Psoas muscle (tissue), 8 donors: ENCODE measurements at places on chromosomes 13 and 19. TPM values are rescaled to one million over a fixed set of nuclear protein-coding genes. Genes with fewer than 3 reads are reported as not detected.
A peak's percentile ranks its signal among the peaks of the same experiment; 100 is the strongest.

GRCh38 chr19:31553846-31554215 is 204.6 kb upstream of the TSHZ3 start:
- DNase-seq = no peak

GRCh38 chr19:38846097-38846496 is 3.7 kb downstream of the HNRNPL start:
- DNase-seq = peak; percentile 24

DNA sequence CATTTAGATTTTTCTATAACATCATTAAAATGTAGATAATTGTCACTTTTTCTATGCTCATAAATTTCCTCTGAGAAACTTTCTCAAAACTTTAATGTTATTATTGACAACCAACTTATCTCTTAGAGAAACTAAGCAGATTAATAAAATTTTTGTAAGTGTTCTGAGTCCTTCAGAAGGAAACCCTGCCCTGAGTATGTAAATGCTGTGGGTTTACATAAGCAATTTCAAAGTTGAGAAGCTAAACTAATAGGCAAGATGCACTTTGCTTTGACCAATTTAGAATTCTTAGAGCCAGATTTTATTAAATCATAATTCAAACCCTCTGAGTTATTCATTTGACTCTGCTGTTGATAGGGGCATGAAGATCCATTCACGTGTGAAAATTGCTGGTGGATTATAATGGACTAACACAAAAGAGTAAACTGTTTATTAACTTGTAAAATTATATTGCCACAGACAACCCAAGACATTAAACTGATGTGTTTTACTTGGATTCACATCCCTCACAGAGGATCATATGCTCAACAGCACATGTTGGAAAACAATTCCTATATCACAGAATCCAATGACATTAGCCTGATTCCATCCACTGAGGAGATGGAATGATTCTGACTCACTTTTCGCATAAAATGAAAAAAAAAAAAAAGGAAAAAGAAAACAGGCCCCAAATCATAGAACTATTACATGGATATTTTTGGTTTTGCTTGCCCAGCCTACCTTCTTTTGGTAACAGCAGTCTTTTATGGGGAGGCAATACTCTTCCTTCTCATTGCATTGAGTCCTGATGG is 453.7 kb upstream of the HTR2A start:
- no peak for DNase-seq

GRCh38 chr19:38642176-38642575 is 5.3 kb upstream of the ACTN4 start:
- no peak for DNase-seq

DNA sequence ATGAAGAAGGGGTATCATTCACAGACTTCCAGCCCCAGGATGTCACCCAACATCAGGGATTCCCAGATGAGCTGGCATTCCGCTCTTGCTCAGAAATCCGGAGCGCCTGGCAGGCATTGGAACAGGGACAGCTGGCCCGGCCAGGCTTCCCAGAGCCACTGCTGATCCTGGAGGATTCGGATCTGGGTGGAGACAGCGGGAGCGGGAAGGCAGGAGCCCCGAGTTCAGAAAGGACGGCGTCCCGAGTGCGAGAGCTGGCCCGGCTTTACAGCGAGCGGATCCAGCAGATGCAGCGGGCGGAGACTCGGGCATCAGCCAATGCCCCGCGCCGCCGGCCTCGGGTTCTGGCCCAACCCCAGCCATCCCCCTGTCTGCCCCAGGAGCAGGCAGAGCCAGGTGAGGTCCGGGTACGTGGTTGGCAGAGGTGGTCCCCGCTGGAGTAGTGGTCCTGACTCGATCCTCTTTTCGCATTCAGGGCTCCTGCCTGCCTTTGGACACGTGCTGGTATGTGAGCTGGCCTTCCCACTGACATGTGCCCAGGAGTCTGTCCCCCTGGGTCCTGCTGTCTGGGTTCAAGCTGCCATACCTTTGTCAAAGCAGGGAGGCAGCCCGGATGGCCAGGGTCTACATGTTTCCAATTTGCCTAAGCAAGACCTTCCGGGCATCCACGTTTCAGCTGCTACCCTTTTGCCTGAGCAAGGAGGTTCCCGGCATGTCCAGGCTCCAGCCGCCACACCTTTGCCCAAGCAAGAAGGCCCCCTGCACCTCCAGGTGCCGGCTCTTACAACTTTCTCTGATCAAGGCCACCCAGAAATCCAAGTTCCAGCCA is 11.0 kb downstream of the PLEKHG2 start:
- DNase-seq = no peak

- no peak for DNase-seq
These were observed 79.1 kb downstream of the DNAJC3 start for GRCh38 chr13:95756072-95756471.

DNA sequence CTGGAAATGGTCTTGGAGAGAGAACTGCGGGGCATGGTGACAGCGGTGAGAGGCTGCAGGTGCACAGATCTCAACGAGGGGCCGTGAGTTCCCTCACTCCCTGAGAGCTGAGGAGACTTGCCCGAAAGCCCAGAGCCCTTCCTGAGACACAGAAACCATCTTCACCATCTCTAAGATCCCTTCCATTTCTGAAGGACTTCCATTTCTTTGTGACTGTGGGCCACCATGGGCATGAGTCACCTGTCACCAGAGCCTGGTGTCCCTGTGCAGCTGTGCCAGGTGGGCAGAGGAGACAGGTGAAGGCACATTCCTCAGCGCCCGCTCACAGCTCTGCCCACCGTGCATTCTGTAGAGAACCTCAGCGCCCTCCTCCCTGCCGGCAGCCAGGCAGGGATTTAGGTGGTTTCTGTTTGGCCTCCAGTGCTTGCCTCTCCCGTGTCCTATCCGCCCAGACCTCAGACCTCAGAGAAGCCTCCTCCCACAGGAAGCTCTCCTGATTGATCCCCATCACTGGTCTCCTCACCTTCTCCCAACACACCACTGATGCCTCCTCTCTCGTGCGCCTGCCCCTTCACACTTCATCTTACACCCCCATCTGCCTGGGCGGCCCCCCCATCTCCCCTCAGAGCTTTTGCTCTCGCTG is 24.2 kb downstream of the SH3GL1 start:
- DNase-seq = peak; percentile 13

GRCh38 chr13:39226359-39226758 is 188.1 kb downstream of the NHLRC3 start:
- DNase-seq = no peak

GRCh38 chr13:105471673-105472072 is 1063.8 kb downstream of the EFNB2 start:
- DNase-seq = no peak

- no peak for DNase-seq
These were observed 4.5 kb upstream of the ARHGAP45 start for GRCh38 chr19:1062387-1063029.

DNA sequence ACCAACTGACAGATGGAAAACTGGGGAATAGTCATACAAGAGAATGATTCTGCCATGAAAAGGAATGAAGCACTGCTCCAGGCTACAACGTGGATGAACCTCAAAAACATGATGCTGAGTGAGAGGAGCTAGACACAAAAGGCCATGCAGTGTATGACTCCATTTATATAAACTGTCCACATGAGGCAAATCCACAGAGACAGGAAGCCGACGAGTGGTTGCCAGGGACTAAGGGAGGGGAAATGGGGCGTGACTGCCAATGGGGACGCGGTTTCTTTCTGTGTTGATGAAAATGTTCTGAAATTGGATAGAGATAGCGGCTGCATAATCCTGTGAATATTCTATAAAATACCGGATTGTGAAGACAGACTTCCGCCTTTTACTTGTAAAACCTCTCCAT is 10.2 kb downstream of the SMIM7 start:
- no peak for DNase-seq

- no peak for DNase-seq
These were observed 249.5 kb downstream of the DNAJC15 start for GRCh38 chr13:43272851-43273250.

GRCh38 chr19:56263319-56263718 is 9.2 kb upstream of the EDDM13 start:
- no peak for DNase-seq

GRCh38 chr13:98014766-98015165 is 61.3 kb downstream of the IPO5 start:
- DNase-seq = no peak

DNA sequence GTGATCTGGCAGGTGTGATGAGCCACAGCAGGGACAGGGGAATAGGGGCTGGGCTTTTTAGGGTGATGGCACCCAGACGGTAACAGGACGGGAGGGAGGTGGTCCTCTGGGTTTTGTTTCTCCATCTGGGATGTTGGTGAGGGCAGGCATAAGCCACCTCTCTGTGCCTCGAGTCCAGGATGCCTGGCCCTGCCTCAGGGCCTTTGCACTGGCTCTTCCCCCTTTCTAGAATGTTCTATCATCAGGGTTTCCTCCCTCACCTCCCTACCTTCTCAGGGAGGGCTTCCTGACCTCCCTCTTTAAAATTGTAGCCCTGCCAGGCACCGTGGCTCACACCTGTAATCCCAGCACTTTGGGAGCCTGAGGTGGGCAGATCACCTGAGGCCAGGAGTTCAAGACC is 6.6 kb downstream of the CERS4 start:
- DNase-seq = no peak

GRCh38 chr13:39102981-39103490 is 64.8 kb downstream of the NHLRC3 start:
- no peak for DNase-seq

GRCh38 chr19:8340341-8341096 is 2.5 kb downstream of the KANK3 start:
- peak; percentile 82 for DNase-seq

DNA sequence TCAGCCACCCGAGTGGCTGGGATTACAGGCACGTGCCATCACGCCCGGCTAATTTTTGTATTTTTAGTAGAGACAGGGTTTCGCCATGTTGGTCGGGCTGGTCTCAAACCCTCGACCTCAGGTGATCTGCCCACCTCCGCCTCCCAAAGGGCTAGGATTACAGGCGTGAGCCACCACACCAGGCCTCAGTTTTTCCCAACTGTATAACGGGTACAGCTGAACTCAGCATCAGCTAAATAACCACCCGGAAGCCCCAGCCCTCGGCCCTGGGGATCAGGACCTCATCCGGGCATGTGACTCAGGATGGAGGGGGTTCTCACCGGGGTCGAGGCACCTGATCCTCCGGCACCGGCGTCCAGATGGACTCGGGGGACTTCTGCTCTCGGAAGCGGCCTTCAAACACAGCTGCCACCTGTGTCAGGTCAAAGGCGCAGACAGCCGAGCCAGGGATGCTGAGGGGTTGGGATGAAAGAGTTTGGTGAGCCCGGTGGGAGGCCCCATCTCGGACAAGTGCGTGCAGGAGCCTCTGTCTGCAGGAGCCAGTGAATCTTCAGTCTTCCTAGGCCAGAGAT is 8.9 kb downstream of the SEMA6B start:
- no peak for DNase-seq

DNA sequence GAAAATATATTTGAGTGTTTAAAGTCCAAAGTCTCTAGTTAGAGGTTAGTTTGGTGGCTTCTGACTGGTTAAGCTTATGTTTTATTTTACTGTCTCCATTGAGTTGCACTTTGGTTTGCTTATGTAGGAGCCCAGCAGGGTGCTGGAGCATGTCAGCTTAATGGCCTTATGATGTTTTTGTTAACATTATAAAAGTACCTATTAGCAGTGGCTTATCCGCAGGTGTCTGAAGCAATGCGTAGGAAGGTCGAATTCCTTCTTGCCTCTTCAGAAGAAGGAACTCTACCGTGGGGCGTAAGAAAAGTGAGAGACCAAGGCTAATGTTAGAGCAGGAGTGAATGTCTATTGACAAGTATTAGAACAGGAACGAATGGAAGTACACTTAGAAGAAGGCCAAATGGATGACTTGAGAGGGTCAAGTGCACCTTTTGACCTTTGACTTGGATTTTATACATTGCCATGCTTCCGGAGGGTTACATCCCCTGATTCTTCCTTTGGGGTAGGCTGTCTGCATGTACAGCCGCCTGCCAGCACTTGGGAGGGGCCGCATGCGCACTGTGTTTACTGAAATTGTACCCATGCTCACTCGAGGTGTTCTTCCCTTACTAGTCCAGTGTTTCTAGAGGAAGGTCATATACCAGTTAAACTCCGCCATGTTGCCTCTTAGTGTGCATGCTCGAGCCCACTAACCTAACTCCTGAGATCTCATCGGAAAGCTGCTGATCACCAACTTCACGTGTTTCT is 793.9 kb upstream of the PCDH9 start:
- DNase-seq = no peak

- no peak for DNase-seq
These were observed 53.0 kb downstream of the ZAR1L start for GRCh38 chr13:32262165-32262564.

- DNase-seq = peak; percentile 39
These were observed 800 bp downstream of the ETFB start for GRCh38 chr19:51365211-51365964.

DNA sequence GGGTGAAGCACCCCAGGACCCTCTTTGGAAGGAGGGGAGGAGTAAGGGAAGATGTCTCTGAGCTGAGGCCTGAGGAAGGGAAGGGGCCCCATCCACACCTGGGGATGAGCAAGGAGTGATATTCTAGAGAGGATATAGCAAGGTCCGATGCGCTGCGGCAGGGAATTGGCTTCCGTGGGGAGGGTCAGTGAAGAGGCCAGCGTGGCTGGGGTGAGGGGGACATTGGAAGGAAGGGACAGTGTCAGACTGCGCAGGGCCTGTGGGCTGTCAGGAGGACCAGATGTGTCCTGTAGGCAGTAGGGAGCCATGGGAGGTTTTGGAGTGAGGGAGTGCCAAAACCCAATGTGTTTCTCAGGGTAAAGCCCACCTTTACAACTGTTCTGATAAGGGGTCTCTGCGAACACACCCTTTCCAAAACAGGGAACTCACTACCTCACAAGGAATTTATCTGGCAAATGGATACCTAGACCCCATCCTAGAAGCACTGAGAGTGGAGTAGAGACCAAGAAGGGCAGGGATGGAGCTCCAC is 3.7 kb downstream of the LMTK3 start:
- DNase-seq = no peak

- peak; percentile 95 for DNase-seq
These were observed at the start of gene RAB3D for GRCh38 chr19:11339254-11340098. TSS of gene RAB3D (minus strand) at chr19:11339657. CDS start at chr19:11337399, 2,258 bp downstream.

GRCh38 chr13:110327051-110327721 is 20.1 kb downstream of the COL4A2 start:
- DNase-seq = no peak

The ZNF283 gene
- polyA plus RNA-seq = 7.8 TPM

The PSG6 gene
- not detected for polyA plus RNA-seq

The RFPL4A gene
- polyA plus RNA-seq = not detected

The NLRP4 gene
- polyA plus RNA-seq = not detected

The STRN4 gene
- 45.2 TPM for polyA plus RNA-seq

The ZNF230 gene
- polyA plus RNA-seq = 1.6 TPM

The PDX1 gene
- not detected for polyA plus RNA-seq

The B3GNT8 gene
- 0.73 TPM for polyA plus RNA-seq

The RETN gene
- polyA plus RNA-seq = 2.1 TPM

The MIA gene
- 0.77 TPM for polyA plus RNA-seq

The CACNG6 gene
- 20.4 TPM for polyA plus RNA-seq

The LRRC4B gene
- 0.47 TPM for polyA plus RNA-seq
